ENCODE measurements at places on chromosomes 1 and 21.

DNA sequence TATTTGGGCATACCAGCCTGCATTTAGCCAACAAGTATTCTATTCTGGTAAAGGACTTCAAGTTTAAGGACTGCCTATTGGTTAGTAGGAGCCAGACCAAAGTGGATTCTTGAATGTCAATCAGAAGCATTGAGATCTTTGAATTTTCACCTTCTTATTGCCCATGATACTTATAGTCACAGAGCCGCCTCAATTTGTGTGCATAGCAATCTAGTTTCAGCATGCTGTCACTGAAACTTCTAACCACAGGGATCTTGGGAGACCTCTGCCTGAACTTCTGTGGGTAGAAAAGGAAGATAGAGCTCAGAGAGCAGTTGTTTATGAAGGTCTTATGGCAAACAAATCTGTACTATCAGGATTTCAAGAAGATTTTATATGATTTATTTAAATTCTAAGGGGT is 501.4 kb upstream of the USP24 start:
- no peak for DNase-seq

- DNase-seq = no peak
Observed at GRCh38 chr1:44464361-44464760, 59.3 kb downstream of the RNF220 start.

GRCh38 chr1:100734676-100735075 is 15.1 kb downstream of the VCAM1 start:
- no peak for DNase-seq

DNA sequence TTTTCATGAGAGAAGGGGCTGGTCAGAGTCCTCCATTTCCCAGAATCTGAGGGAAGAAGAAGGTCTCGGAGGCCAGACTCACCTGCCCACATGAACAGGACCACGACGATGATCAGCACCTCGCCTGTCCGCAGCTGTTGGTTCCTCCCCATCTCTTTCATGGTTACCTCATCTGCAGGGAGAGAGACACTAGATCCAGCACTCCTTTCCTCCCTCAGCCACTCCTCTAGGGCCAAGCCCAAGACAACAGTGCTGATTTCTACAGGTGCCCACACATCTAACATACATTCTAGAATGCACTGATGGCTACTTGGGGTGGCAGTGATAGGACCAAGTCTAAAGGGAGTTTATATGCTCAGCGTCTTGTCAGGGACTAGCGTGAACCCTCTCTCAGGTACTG is 3.0 kb downstream of the FNDC5 start:
- no peak for DNase-seq

DNA sequence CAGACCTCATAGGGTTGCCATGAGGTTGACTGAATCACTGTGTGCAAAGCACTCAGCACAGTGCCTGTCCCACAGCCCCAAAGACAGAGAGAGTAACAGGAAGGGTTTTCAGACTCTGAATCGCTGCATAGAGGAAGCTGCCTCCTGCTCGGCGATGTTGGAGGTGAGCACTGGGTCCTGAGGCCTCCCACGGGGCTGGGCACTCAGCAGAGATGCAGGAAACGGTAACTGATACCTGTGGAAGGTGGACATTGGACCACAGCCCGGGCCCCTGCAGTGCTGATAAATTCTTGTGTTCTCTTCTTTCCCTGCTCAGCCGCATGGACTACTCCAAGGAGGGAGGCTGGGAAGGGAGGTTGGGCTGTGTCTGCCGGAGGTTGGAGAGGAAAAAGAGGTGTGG is 389.7 kb downstream of the PTPRU start:
- DNase-seq = no peak

DNA sequence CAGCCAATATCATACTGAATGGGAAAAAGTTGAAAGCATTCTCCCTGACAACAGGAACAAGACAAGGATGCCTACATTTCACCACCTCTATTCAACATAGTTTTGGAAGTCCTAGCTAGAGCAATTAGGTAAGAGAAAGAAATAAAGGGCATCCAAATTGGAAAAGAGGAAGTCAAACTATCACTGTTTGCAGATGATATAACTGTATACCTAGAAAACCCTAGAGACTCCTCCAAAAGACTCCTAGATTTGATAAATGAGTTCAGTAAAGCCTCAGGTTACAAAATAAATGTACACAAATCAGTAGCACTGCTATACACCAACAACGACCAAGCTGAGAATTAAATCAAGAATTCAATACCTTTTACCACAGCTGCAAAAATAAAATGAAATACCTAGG is 171.3 kb upstream of the HP1BP3 start:
- DNase-seq = no peak

- DNase-seq = no peak
Observed at GRCh38 chr1:2350911-2351655, 40.3 kb downstream of the MORN1 start.
